ENCODE measurements at places on chromosomes 12 and 14. TPM values are rescaled to one million over a fixed set of nuclear protein-coding genes. Genes with fewer than 3 reads are reported as not detected.

Gene TMEM119
- 904 TPM for total RNA-seq

Gene MEG3
- total RNA-seq = 262 TPM

Gene OSGEP
- 36.8 TPM for total RNA-seq

Gene CEP290
- total RNA-seq = 14.1 TPM

Gene VRTN
- total RNA-seq = not detected

Gene AICDA
- not detected for total RNA-seq

Measured in hair follicle dermal papilla cell (primary cell).